CD4-positive, alpha-beta T cell treated with Interleukin-2 at 100 ng/mL for 4 hours (primary cell): ENCODE measurements at places on chromosomes 7 and 10.

GRCh38 chr10:96651998-96652431, 65.2 kb upstream of the TM9SF3 start:
- DNase-seq, result peak; percentile 32

GRCh38 chr10:106440767-106441166, 723.7 kb downstream of the SORCS1 start:
- DNase-seq, result no peak

- DNase-seq, result no peak
These were observed 44.7 kb downstream of the SPAG6 start for GRCh38 chr10:22389856-22390589.

GRCh38 chr7:44052771-44053365, 8.4 kb downstream of the DBNL start:
- no peak for DNase-seq

- DNase-seq, result no peak
These were observed 53.9 kb downstream of the BTAF1 start for GRCh38 chr10:91977491-91977890.

DNA sequence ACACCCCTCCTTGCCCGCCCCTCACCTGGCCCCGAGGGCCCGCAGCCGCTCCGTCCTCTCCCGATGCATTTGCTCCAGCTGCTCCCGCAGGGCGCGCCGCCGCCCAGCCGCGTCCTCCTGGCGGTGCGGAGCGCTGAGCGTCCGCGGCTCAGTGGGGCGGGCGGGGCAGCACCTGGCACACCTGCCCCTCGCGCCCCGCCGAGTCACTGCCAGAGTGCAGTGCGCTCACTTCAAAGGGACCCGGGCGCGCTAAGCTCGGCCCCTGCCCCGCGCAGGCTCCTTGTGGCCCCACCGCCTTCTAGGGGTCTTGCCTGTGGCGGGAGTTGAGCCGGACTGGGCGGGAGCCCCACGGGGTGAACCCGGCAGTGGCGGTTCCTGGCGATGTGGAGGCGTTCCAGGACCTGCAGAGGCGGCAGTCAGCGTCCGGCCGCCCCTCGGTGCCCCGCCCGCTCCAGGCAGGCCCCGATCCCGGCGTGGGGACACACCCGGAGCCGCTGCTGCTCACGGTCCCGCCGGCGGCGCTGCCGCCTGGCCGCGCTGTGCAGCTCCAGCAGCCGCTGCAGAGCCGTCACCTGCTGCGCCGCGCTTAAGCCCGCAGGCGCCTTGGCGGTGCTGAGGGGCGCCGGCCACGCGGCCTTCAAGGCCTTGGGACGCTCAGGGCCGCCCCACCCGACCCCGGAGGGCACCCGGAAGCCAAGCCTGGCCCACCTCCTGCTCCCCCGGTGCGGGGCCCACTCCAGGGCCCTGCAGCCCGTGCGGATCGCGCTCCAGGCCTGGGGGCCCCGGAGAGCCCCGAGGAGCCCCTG, 6.7 kb downstream of the ATP6V1F start:
- DNase-seq, result peak; percentile 30

GRCh38 chr10:3807928-3808496, 23.0 kb upstream of the KLF6 start:
- DNase-seq, result no peak

DNA sequence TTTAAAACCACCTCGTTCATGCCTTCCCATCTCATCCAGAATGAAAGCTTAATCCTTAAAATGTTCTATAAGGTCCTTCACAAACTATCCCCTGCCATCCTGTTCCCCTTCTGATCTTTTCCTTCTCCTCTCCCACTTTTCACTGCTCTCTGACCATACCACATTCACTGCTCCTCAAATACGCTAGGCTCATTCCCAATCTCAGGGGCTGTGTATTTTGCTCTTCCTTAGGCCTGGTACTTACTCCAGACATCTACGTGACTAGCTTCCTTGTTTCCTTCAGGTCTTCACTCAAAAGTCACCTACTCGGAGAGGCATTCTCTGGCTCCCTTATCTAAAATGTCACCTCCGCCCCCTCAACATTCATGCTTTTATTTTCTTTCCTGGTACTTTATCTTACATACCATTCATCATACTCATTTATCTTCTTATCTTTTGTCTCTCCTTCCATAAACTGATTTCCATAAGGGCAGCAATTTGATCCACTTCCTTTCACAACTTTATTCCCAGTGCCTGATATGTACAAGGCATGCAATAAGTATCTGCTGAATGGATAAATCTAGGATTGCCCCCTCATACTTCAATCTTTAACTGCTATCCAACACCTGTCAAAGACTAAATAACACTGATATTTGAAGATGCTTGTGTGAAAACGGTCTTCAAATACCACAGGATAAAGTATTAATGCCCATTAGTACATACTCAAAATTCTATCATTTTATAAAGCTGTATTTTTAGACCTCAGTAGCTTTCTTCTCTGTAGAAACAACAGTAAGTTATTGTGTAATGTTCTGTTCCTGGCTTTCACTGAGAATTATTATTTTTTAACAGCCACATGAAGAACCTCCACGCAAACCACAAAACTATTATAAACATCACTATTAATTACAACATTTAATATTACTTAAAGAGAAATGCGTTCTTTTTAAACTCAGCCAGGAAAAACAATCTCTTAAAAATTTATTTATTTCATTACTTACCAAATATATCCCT, 27.0 kb downstream of the JMJD1C start:
- DNase-seq, result no peak

DNA sequence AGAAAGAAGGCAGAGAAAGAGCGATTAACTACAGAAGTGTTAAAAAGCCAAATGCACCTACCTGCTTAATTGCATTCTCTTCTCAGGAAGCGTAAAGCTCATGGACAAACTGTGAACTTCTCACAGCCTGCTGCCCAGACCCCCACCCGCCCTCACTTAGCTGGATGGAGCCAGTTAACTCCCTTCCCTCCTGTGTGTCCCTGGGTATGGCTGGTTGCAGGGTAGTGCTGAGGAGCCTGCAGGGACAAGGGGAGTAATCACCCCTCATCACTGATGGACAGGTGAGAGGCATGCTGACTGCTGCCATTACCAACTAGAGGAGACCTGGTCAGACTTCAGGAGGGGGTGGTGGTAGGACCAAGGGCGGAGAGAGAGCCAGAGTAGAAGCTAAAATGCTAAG, 37.5 kb downstream of the ENO4 start:
- no peak for DNase-seq

- no peak for DNase-seq
These were observed 26.8 kb downstream of the IFT22 start for GRCh38 chr7:101294832-101295121.

- no peak for DNase-seq
These were observed 44.2 kb downstream of the PDE1C start for GRCh38 chr7:32026083-32026425.

GRCh38 chr10:78543031-78543748, 509.5 kb downstream of the RPS24 start:
- no peak for DNase-seq

DNA sequence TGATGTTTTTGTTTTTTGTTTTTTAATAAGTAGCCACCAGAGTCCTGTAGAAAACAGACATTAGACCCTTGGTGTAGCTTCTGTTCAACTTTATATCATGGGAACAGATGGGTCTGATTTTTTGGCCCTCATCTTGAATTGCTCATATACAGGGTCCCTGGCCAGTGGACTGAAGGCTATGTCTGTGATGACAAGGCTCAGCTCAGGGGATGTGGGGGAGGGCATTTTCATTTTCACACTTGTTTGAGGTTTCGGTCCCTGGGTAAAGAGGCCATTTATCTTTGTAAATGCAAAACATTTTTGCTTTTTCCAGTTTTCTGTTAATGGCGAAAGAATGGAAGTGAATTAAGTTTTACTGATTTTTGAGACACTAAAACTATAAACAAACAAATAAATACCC, 257.6 kb upstream of the PHYHIPL start:
- no peak for DNase-seq

- DNase-seq, result peak; percentile 12
These were observed 86.5 kb upstream of the NMT2 start for GRCh38 chr10:15254808-15255648.

DNA sequence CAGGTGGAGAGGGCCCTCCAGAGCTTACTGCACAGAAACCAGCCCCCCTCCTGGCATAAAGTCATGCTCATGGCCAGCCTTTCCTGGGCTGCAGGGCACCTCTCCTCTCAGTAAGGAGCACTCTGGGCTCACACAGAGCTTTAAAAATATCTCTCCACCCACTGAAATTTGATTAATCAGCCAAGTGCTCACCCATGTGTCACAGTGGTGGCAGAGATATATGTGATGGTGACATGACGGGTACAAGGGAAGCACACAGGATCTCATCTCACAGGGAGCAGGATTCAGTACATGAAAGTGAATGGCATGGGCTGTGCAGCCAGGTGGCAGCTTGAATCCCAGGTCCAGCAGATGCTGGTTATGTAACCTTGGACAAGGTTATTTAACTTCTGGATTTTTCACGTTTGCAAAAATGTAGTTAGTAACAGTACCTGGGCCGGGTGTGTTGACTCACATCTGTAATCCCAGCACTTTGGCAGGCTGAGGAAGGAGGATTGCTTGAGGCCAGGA, 144.8 kb downstream of the CALN1 start:
- no peak for DNase-seq

- no peak for DNase-seq
These were observed 107.2 kb upstream of the STEAP1B start for GRCh38 chr7:22607180-22607579.

- no peak for DNase-seq
These were observed 88.9 kb downstream of the KCNMA1 start for GRCh38 chr10:77548671-77549070.

- DNase-seq, result no peak
These were observed 48.1 kb upstream of the TES start for GRCh38 chr7:116162254-116162653.

- DNase-seq, result no peak
These were observed 152.2 kb downstream of the CYP26A1 start for GRCh38 chr10:93225938-93226337.

GRCh38 chr7:92925876-92926696, 89.7 kb upstream of the CDK6 start:
- DNase-seq, result no peak

GRCh38 chr10:85607043-85607695, 759.4 kb downstream of the GRID1 start:
- no peak for DNase-seq

GRCh38 chr7:82347808-82348207, 95.8 kb downstream of the CACNA2D1 start:
- no peak for DNase-seq

DNA sequence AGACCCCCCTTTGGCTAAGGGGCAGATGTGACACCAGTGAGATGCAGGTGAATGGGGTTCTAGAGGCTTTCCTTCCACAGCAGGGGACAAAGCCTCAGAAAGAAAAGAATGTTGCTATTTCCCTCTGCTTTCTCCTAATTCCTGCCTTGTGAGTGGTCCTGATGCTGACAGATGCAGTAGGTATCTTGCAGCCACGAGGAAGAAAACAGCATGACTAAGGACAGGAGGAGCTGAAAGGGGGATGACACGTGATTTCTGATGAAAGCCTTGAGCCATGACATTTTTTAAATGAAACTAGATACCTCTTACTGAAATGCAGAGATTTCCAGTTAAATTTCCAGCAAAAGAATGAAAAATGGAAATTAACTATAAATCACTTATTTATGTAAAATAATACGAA, 92.4 kb downstream of the C1GALT1 start:
- no peak for DNase-seq

DNA sequence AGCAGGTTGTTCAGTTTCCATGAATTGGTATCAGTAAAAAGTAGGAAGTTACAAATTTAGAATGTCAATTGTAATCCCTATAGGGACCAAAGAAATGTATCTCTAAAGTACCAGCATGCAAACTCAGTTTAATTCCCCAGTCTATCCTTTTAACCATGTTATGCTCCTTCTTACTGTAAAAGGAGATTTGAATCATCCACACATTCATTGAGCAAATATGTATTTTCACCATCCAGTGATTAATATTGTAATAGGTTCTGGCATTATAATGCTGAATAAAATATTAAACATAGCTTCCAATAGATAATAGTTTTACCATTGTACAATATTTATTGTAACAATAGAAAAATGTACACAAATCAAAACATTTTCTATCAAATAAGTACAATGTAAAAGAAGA, 228.2 kb upstream of the SEMA3A start:
- no peak for DNase-seq

GRCh38 chr7:155961241-155962190, 149.3 kb upstream of the SHH start:
- no peak for DNase-seq

- peak; percentile 79 for DNase-seq
These were observed at the start of gene HSPB1 for GRCh38 chr7:76302347-76303201. TSS of gene HSPB1 (plus strand) at chr7:76302673. CDS start at chr7:76302713, 40 bp downstream.

- no peak for DNase-seq
These were observed 16.4 kb downstream of the SORCS3 start for GRCh38 chr10:104657457-104657856.

DNA sequence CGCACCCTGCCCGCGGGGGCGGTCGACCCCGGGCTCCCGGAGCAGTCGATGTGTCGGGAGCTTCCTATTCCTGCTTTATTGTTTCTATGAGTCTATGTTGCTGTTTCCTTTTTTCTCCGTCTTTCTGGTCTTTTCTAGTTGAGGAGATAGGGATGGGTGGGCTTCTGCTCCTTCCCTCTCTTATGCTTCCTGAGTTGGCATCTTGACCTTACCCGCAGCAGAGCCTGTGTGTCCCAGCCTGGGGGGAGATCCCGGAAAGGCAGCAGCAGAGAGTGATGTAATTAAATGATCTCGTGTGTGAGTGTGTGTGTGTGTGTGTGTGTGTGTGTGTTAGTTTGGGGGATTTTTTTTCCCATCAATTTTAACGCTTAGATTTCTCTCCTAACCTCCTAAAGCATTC, 486 bp upstream of the SORCS1 start:
- DNase-seq, result no peak

DNA sequence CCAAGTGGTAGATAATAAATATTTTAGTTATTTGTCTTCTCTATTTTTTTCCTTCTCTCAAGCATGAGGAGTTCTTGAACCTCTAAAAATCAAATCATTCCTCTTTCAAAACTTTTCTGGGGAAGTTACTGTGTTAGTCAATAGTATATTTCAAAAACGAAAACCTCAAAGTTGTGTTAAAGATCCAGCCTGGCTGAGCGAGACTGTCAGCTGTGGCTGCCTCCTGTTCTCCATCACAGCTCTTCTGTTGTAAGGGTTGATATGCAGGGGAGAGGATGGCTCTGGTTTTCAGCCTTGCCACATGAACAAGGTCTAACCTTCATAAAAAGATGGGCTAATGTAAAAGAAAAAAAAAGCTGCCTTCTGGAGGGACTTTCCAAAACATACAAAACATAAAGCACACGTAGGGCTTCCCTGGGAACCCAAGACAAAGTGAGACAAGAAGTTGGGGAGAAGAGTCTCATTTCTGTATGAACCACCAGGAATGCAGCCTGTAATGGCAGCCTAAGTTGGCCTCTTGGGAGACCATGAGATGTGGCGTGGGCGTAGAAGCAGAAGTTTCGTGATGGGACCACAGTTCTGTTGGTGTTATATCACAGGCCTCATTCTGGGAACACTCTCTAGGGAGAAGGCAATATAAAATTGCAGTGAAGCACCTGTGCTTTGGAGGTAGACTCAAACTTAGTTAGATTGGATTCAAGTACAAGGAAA, 77.9 kb upstream of the FHIP2A start:
- no peak for DNase-seq
